Iris pigment epithelial cell (primary cell): ENCODE measurements at places on chromosomes 7 and 10.

GRCh38 chr7:107233174-107233573 lies 64.4 kb downstream of the HBP1 start:
- DNase-seq: no peak

- peak; percentile 11 for DNase-seq
Measured at GRCh38 chr10:110486680-110487410, 10.9 kb upstream of the DUSP5 start.

DNA sequence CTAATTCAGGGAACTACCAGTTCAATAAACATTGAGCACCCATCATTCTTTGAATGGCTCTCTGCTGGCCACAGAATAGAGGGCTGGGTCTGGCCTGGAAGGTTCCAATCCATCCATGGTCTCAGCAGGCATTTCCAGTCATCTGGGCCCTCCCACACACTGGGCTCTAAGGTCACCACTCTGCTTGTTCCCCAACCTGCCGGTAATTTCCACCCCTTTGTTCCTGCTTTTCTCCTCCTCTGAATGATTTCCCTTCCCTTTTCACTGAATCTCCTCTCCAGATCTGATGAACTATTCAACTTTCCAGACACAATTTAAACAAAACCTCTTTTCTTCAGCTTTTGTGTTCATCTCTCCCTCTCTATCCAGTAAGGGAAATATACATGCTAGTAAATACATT lies 2.6 kb downstream of the BZW2 start:
- DNase-seq: no peak

- DNase-seq: peak; percentile 1
Measured at GRCh38 chr7:26013551-26014083, 138.4 kb upstream of the NFE2L3 start.

DNA sequence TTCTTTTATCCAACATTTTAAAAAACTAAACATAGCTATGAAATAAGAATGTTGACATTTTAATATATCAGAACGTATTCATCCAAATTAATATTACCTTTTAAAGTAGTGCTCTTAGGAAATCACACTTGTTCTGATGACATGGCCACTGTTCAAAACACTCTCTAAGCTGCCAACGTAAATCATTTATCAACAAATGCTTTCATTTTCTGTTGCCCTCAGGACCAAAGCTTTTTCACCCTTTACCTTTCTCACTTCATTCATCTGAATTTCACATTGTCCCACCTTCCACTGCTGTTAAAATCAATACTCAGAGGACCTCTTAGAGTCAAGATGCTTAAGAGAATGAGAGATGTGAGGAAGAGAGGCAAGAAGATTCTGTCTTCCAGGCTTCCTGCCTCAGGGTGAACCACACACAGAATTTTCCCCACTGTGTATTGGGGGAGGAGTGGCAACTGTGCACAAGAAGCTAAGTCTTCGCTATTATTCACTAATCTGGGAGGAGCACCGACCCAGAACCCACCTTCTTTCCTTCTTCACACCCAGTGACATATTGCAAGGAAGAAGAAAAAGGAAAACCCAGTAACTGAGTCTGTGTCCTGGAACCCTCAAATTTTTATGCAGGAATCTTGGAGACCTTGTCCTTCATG lies 21.0 kb downstream of the HIBADH start:
- DNase-seq: peak; percentile 50
